ENCODE measurements at places on chromosomes 5 and 9. TPM values are rescaled to one million over a fixed set of nuclear protein-coding genes. Genes with fewer than 3 reads are reported as not detected.
A peak's percentile ranks its signal among the peaks of the same experiment; 100 is the strongest.

- H3K27ac ChIP-seq, result no peak overlapping the region
- peaks cover 3% of the 10 kb centered on the region for H3K4me1 ChIP-seq
- H3K27me3 ChIP-seq, result no peaks in the 10 kb centered on the region
- H3K36me3 ChIP-seq, result no peaks in the 10 kb centered on the region
Measured at GRCh38 chr5:158897444-158898160, 202.1 kb downstream of the EBF1 start.

DNA sequence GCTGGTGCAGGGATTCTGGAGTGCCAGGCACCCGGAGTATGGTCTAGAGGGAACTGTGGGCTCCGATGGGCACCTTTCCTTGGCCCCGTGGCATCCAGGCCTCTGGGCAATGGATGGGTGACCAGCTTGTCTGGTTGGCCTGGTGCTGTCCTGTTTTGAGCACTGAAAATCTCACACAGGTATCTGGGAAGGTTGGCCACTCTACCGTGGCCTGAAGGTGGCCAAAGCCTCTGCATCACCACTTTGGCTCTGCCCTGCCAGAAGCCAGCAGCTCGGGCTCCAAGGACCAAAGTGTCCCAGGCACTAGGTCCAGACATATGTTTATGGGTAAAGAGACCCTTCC is 28.8 kb downstream of the SLC6A7 start:
- H3K4me1 ChIP-seq, result no peaks in the 10 kb centered on the region
- no peak for DNase-seq
- H3K27me3 ChIP-seq, result no peaks in the 10 kb centered on the region
- no peak overlapping the region for H3K27ac ChIP-seq

DNA sequence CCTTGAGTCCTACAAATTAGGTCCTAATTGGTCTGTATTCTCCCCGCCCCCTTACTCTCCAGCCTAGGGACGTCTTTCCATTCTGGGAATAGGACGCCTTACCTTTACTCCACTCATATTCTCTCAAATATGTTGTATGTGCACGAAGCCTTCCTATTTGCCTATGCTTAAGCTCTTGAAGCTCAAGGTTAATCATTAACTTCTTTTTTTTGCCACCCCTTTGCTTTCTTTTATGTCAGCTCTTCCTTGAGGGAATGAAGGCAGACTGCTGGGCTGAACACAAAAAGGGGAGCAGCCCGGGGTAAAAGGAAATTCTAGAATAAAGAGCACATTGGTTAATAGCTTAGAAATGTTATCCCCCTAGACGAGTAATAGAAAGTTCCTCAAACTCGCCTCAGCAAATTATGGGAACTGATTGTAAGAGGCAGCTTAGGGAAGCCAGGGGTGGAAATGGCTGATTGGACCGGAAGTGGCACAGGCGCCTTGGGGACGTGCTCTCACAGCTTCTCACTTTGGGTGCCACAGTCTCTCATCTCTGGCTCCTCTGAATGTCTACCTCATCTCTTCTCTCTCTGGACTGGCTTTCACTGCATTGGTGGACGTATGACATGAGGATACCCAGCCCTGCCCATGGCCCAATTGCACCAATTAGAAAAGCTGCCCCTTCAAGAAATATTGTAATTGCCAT is 122.3 kb upstream of the IL12B start:
- H3K4me3 ChIP-seq, result no peak overlapping the region
- no peak overlapping the region for H3K27ac ChIP-seq
- H3K36me3 ChIP-seq, result no peaks in the 10 kb centered on the region
- H3K27me3 ChIP-seq, result no peaks in the 10 kb centered on the region
- no peaks in the 10 kb centered on the region for H3K4me1 ChIP-seq

DNA sequence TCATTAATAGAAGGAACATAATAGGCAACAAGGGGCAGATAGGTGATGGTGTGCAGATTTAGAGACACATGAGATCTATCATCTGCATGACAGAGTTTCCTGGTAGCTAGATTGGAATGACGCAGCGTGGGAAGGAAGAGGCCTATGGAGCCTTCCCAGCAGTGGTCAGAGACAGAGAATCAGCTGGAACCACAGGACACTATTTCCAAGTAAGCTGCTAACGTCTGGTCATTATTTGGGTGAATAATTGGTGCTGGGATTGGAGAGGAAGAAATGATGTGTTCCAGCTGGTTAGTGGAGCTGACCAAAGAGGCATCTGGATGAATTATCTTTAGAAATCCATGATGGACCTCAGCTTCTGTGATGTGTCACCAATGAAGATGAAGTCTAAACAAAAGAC is 91.2 kb upstream of the PRR16 start:
- H3K4me1 ChIP-seq, result no peaks in the 10 kb centered on the region
- H3K27ac ChIP-seq, result no peak overlapping the region
- no peak for DNase-seq
- no peak overlapping the region for H3K4me3 ChIP-seq
- no peaks in the 10 kb centered on the region for H3K36me3 ChIP-seq
- no peaks in the 10 kb centered on the region for H3K27me3 ChIP-seq

- no peak overlapping the region for H3K27ac ChIP-seq
- no peaks in the 10 kb centered on the region for H3K4me1 ChIP-seq
- no peak for DNase-seq
Measured at GRCh38 chr5:135426102-135427082, 20.8 kb downstream of the DCANP1 start.

DNA sequence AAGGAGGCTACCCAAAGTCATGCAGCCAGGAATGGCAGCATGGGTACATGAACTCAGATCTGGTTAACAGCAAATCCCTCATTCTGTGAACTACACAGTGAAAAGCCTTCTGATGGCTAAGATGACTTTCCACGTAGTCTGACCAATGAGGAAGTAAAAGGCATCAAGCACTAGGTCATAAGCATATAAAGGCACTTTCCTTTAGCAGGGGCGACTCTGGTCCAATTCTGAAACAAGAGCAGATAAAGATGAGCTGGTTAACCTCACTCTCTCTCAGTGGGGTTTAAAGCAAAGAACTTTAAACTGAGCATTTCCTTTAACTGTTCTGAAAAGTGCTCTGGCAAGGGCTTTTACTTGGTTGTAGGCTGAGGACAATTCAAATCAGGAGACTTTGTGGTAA is 21.1 kb downstream of the PSMB7 start:
- H3K27ac ChIP-seq, result no peak overlapping the region
- no peaks in the 10 kb centered on the region for H3K36me3 ChIP-seq
- H3K4me3 ChIP-seq, result no peak overlapping the region
- no peaks in the 10 kb centered on the region for H3K27me3 ChIP-seq
- DNase-seq, result no peak
- peaks cover 77% of the 10 kb centered on the region for H3K4me1 ChIP-seq

DNA sequence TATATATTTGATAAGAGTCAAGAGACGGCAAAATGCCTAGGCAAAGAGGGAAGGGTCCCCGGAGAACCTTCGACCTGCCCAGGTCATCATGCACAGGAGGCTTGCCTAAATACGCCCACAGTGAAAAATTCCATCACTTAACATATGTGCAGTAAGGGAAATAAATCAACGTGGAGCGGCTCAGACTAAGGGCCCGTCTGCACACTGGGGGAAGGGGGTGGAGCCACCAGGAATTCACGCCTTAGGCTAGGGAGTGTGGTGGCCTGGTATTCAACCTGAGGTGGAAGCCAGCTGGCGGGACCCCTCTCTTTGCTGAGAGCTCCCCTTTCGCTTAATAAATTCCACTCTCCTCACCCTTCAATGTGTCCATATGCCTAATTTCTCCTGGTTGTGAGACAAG is 8.3 kb downstream of the PTBP3 start:
- no peaks in the 10 kb centered on the region for H3K27me3 ChIP-seq
- no peak for DNase-seq
- no peaks in the 10 kb centered on the region for H3K36me3 ChIP-seq

DNA sequence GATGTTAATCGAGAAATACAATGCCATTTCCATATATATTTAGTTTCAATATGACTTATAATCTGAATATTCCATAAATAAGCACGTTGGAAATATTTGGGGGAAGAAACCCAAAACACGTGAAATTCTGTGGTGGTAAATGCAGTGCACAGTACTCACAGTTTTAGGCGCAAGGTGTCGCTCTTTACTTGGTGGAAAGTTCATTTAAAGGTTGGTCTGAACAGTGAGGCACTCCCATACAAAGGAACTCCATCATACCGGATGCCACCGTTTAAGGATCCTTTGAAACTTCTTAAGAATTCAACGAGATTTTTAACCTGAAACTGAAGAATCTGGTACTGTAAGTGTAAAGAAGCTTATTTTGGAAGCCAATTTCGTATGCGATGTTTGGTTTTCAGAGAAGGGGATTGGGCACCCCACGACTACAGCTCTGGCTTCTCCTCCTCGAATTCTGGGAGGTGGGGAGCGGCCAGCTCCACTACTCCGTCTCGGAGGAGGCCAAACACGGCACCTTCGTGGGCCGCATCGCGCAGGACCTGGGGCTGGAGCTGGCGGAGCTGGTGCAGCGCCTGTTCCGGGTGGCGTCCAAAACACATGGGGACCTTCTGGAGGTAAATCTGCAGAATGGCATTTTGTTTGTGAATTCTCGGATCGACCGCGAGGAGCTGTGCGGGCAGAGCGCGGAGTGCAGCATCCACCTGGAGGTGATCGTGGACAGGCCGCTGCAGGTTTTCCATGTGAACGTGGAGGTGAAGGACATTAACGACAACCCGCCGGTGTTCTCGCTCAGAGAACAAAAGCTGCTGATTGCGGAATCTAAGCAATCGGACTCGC is at the start of gene PCDHA11:
PCDHA11 (plus strand) TSS at position 237 of the 834 bp plus-strand sequence; CDS start at position 384, 147 bp downstream.
- no peak within 1 kb of the TSS for H3K4me3 ChIP-seq
- DNase-seq, result no peak
- no peaks in the 10 kb centered on the region for H3K4me1 ChIP-seq
- no peak within 1 kb of the TSS for H3K27ac ChIP-seq
- peaks cover 11% of the 10 kb centered on the region for H3K27me3 ChIP-seq
- H3K36me3 ChIP-seq, result no peaks in the 10 kb centered on the region

- DNase-seq, result no peak
- no peaks in the 10 kb centered on the region for H3K36me3 ChIP-seq
- H3K27ac ChIP-seq, result no peak overlapping the region
- H3K4me3 ChIP-seq, result no peak overlapping the region
- no peaks in the 10 kb centered on the region for H3K27me3 ChIP-seq
Measured at GRCh38 chr9:111008158-111009075, 29.9 kb downstream of the LPAR1 start.

DNA sequence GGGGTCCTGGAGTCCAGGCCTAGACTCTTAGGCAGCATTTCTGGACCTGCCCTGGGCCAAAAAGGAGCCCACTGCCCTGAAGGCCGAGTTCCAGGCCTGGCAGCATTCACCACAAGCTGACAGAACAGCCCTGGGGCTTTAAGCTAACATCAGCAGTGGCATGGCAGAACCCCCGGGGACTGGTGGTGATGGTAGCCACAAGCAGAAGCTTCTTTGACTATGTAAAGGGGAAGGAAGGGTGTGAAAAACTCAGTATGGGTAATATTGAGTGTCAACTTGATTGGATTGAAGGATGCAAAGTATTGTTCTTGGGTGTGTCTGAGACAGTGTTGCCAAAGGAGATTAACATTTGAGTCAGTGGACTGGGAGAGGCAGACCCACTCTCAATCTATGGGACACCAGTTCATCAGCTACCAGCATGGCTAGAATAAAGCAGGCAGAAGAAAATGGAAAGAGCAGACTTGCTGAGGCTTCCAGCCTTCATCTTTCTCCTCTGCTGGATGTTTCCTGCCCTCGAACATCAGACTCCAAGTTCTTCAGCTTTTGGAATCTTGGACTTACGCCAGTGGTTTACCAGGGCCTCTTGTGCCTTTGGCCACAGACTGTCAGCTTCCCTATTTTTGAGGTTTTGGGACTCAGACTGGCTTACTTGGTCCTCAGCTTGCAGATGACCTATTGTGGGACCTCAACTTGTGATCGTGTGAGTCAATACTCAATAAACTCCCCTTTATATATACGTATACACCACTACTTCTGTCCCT is 661.0 kb upstream of the C9orf72 start:
- H3K36me3 ChIP-seq, result no peaks in the 10 kb centered on the region
- no peak for DNase-seq
- no peak overlapping the region for H3K27ac ChIP-seq
- H3K4me3 ChIP-seq, result no peak overlapping the region
- no peaks in the 10 kb centered on the region for H3K4me1 ChIP-seq

- peak overlapping the region; percentile 100 for H3K27ac ChIP-seq
- DNase-seq, result no peak
- H3K36me3 ChIP-seq, result no peaks in the 10 kb centered on the region
- H3K27me3 ChIP-seq, result no peaks in the 10 kb centered on the region
Measured at GRCh38 chr5:133050521-133050920, 1.3 kb upstream of the HSPA4 start.

- H3K4me3 ChIP-seq, result no peak overlapping the region
- no peaks in the 10 kb centered on the region for H3K4me1 ChIP-seq
Measured at GRCh38 chr5:76371960-76372322, 31.1 kb upstream of the IQGAP2 start.

GRCh38 chr5:139262742-139263445 is 30.6 kb upstream of the MATR3 start:
- no peaks in the 10 kb centered on the region for H3K27me3 ChIP-seq
- H3K27ac ChIP-seq, result peak overlapping the region; percentile 5
- no peaks in the 10 kb centered on the region for H3K36me3 ChIP-seq

The PCDHA9 gene
- not detected for total RNA-seq

The TXNDC8 gene
- total RNA-seq, result not detected

The PCDHAC2 gene
- total RNA-seq, result 0.17 TPM

The GFPT2 gene
- total RNA-seq, result 6.1 TPM

The PLEKHG4B gene
- total RNA-seq, result not detected

The EQTN gene
- not detected for total RNA-seq
